ENCODE measurements at places on chromosomes 5 and 9.

DNA sequence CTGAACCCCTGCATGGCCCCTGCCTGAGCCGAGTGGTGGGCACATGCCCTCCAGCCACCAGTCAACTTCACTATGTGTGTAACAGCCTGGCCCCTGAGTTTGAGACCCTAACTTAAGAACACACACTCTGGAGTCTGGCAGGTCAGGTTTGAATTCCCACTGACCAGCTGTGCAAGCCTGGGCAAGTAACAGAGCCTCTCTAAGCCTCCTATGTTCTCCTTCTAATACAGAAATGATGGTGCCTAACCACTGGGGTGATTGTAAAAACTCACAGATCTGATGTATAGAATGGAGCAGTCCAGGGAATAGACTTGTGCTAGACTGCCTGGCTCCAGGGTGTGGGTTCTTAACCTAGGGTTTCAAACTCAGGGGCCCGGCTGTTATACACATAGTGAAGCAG, 16.7 kb upstream of the AKNA start:
- no peak for DNase-seq

DNA sequence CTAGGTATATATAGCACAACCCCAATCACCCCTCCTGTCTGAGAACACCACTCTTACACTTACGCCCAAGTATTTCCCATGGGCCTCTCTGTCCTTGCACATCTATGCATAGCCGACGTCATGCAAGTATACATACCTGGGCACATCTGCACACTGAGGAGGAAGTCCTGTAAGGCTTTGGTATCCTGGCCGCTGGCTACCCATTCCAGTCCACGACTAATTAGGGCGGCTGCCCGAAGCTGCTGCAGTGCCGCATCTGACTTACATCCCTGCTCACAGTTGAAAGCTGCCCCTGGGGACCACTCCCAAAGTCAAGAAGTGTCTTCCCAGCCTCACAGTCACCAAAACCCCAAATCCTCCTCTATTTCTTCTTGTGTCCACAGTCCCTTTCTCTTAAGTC, 2.4 kb upstream of the VCP start:
- no peak for DNase-seq

DNA sequence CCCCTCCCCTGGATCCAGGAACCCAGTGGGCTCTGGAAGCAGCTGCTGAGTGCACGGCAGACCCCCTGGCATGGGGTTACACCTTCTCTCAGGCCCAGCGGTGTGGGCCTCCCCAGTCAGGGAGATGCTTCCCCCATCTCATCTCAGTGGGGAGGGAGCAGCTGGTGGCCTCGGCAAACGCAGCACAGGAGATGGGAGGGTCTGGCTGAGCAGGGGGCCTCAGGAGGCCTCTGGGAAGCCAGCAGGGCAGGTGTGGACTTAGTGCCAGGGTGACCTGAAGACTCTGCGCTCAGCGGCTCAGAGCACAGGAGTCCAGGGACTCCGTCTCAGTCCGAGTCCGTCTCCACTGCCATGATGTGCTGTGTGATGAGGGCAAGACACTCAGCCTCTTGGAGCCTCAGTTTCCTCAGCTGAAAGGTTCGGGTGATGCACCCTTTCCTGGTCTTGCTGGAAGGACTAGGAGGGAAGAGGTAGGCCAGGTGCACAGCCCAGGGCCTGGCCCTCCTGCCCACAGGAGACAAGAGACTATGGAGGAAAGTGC, 100.6 kb downstream of the GTF3C4 start:
- no peak for DNase-seq

DNA sequence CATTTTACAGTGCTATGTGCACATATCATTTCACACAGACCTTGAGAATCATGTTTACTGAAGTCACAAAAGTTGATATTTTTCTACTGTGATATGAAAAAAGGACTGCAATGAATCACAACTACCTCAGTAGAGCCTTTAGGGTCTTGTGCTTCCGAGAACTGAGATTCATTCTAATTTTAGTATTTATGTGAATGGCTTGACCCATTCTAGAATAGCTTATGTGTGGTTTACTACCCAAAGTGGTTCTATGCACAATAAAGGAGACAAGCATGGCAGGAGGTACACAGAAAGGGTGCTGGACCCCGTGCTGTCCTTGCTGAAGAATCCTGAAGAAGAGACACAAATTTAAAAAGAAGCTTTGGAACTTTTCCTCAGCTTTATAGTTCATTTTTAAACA, 28.2 kb downstream of the MEF2C start:
- no peak for DNase-seq

GRCh38 chr9:83188277-83188676, 125.3 kb upstream of the RASEF start:
- no peak for DNase-seq

DNA sequence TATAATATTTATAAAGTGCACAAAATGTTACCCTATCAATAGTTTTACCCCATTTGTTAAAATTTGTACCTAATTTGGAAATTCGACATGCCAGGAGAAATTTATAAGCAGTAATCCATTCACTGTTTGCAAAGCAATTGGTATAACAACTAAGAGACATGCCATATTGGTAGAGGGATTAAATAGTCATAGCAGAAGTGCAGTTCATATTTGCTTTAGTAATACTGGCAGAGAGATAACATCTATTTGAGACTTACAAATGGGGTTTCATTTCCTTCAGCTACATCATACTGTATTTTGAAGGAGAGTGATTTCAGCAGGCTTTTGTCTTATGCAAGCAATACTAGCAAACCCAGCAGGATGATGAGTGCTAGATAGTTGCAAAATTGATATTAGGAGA, 610.4 kb upstream of the CDH10 start:
- DNase-seq, result no peak

GRCh38 chr5:90854169-90854568, 295.6 kb downstream of the ADGRV1 start:
- DNase-seq, result no peak

DNA sequence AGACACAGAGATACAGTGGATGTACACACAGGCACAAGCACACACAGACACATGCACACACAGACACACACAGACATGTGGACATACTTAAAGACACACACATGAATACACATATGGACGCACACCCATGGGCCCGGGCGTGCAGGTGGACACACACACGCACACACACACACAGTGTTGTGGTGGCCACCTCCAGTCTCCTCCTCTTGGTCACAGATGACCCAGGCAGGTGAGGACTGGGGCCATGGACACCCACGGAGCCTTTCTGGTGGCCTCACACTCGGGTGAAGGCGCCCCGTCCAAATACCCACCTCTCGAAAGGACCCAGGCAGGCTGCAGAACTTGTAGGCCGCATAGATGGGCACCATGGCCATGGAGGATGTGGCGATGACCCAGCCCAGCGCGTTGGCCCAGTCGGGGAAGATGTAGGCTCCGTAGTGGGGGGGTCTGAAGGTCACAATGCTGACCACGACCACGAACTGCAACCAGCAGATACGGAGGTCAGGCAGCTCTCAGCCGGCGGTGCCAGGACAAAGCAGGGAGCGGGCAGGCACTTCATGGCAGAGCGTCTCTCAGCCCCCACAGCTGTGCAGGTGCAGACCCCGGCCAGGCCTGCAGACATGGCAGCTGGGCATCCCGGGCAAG, 42.5 kb downstream of the SLC6A3 start:
- no peak for DNase-seq

GRCh38 chr5:15499528-15500324, at the start of gene FBXL7:
TSS of gene FBXL7 (plus strand) at chr5:15500180.
- no peak for DNase-seq

- DNase-seq, result no peak
Measured at GRCh38 chr5:88888848-88889188, 5.8 kb upstream of the MEF2C start.

DNA sequence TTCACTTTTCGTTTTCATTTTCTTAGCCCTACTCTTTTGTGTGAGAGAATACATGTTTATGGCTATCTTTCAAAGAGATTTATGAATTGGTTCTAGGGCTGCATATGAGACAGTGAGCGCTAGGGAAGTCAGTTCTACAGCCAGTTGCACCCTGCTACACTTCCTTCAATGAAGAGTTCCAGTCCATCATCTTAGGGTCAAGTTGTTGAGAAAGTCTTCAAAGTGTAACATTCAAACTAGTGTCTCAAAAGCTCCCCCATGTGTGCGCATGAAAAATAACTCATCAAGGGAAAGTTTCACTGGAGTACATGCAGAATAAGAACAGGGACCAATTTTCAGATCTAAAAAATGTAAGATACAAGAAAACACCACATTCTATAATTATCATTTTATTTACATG, 317.2 kb downstream of the DEPDC1B start:
- DNase-seq, result no peak

GRCh38 chr5:64292611-64293215, 127.1 kb downstream of the RNF180 start:
- DNase-seq, result no peak

DNA sequence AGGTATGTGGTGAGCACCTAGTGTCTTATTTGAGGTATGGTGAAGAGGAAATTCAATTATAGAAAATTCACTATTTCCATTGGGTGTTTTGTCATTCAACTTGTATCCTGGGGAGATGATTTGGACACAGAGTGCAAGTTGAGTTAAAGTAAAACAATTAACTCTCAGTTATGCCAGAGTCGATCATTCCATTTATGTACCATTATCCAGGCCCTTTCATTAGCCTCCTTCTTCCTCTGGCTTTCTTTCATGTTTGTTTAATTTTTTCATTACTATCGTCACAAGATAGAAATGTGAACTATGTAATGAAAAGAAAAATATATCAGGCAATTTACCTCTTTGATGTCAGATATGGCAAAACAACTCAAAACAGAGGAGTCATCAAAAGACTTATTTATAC, 1347.2 kb upstream of the NUDT12 start:
- DNase-seq, result no peak

GRCh38 chr5:74304536-74304935, 336.0 kb downstream of the ENC1 start:
- DNase-seq, result no peak

DNA sequence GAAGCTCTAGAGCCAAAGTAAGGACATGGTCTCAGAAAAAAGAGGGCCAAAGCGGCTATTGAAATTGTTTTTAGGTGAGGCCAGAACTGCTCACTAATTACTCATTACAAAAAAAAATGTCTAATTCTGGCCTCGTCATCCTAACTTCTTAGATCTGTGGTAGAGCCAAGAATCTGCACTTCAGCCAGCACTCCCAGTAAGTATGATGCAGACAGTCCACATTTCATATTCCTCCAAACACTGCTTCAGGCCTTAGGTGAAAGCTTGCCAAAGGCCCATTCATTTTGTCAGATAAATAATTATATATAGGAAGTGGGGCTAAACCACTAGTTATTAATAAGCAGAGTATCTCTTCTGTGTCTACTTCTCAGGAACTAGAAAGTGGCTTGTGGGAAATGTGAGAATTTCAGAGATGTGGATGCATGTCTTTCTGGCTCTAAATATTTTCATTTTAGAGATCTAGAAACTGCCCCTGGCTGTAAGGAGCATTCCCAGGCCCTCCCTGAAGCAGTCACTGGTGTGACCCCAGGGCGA, 554.0 kb downstream of the TLE4 start:
- DNase-seq, result no peak

DNA sequence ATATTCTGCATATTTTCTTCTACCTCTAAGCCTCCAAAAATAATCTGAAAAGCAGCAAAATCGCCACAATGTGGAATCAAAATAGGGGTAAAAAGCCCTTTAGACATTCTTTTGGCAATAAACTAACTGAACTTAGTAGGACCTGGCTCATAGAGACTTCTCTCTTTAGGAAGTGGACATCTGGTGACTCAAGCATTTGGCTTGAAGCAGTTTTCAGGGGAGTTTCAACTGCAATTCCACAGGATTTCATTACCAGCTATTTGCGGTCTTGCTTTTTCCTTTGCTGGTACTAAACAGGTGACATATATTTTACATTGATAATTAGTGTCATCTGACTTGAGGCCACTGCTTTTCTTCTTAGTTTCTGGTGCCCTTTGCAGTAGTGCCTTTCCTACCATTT, 173.2 kb upstream of the FBN2 start:
- no peak for DNase-seq
